Testis (tissue), 5 donors: ENCODE measurements at places on chromosomes 11 and 22.

- peak; percentile 94 for DNase-seq
Measured at GRCh38 chr22:18001040-18001893, 23.1 kb downstream of the MICAL3 start.

DNA sequence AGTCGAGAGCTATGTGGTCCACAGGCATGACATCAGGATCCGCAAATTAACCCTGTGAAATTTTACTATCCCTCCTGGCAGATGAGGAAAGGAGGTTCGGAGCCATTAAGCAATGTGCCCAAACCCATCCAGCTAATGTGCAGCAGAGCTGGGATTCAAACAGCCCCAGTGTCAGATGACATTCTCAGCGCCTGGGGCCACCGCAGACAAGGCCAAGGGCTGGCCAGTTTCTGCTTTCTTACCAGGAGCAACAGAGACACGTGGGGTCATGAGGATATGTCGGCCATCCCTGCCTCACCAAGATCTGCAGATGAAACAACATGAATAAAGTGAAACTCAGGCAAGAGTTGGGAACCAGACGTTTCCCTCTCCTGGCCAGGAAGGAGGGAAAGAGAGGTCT lies 110.2 kb downstream of the TENM4 start:
- no peak for DNase-seq

DNA sequence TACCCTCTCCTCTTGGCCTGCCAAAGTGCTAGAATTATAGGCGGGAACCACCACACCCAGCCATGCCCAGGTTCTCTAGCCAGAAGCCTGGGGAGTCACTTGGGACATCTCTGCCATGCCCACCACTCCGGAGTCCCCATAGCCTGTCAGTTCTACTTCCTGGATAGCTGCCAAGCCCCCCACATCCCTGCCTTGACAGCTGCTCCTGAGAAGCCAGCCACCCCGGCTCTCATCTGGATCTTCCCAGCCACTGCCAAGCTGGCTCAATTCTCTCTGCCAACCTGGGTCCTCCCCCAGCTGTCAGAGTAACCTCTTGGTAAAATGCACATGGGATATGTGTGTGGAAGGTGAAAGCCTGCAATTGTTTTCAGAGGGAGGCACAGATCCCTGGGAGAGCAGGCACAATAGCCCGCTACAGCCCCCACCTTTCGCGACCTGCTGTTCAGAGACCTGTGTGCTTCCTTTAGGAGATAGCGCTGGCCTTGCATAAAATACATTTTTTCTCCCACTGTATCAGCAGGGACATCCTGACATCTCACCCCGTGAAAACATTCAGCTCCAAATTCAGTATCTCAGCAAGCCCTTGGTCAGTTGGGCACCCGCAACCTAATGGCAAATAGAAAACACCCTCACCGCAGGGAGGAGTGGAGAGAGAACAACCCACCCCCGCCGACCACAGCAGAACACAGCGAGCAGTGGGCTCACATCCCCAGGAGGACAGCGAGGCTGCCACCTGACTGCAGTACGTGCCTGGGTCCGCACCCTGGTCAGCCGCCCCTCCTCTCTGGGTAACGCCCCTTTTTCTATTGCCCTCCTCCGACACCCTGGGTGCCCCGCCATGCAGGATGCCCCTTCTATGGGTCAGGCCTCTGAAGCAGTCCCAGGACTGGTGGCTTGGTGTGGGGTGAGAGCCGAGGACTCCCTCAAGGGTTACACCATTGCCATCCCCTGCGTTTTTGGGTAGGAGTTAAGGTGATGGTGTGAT lies 1342.2 kb downstream of the BRD1 start:
- no peak for DNase-seq

GRCh38 chr11:12141283-12141682 lies 30.9 kb downstream of the MICAL2 start:
- DNase-seq: peak; percentile 74

DNA sequence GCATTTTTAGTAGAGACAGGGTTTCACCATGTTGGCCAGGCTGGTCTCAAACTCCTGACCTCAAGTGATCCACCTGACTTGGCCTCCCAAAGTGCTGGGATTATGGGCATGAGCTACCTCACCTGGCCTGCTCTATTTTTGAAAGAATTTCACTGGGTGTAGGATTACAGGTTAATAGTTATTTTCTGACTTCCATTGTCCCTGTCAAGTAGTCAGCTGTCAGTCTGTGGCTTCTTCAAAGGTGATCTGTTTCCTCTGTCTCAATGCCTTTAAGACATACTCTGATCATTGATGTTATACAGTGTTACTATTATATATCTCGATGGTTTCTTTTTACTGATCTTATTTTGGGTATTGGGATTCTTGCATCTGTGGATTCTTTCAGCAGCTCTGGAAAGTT lies 10.1 kb upstream of the EXT2 start:
- no peak for DNase-seq

DNA sequence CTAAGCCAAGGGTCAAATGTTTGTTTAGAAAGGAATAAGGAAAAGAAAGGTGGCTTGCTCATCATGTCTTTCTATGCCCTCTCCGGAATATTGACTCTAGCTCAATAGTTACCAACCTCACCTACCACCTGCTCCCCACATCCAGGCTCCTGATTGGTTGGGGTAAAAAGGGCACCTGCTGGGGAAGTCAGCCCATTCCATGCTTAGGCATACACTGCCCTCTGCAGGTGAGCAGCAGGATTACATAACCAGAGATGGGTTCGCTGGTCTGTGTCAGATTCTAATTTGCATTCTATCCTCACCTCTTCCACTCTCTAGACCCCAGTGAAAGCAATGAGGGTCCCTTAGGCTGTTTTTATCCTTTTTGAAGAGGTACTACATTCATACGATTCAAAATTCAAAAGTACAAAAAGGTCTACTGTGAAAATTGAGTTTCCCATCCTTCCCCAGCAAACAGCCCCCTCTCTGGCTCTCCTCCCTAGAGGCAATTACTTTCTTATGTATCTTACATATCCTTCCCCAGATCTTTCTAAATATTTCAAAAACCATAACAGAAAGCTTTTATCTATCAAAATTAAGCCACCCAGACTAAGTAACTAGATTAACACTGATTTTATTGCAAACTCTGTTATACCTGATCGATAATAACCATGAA lies 98.0 kb upstream of the ASPHD2 start:
- DNase-seq: peak; percentile 72

- DNase-seq: no peak
Measured at GRCh38 chr11:56296898-56297297, 4.8 kb upstream of the OR8H1 start.

DNA sequence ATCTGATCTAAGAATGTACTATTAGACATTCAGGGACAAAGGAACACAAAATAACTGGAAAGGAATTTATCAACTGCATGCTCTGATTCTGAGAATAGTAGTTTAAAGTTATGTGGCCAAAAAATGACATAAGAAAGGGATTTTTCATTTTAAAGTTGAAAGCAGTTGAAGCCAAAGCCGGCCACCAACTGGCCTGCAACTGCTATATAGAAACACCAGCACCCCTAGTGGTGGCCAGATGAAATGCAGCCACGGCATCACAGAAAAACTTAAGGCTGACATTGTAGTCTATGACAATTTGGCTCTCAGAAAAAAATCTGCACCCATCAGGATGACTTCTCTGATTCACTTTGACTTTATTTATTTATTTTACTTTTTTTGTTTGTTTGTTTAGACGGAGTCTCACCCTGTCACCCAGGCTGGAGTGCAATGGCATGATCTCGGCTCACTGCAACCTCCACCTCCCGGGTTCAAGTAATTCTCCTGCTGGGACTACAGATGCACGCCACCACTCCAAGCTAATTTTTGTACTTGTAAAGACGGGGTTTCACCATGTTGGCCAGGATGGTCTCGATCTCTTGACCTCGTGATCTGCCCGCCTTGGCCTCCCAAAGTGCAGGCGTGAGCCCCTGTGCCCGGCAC lies 59.2 kb downstream of the SLC35F2 start:
- DNase-seq: peak; percentile 87

DNA sequence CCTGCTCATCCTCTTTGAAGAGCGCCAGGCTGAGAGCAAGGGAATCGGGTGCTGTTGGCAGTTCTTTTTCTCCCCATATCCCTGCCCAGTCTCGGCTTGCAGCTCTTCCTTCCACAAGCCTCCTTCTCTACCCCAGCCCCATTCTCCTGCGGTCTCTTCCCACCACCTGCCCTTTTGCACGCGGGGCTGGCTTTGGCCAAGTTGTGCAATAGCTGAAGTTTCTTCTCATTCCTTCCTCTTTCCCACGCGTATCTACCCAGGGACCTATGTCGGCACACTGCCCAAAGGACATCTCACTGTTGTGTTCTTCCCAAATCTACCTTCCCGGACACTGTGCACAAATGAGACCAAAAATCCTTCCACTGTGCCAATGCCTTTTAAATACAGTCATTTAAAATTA lies 22.3 kb upstream of the HTR3A start:
- no peak for DNase-seq
